Daoy (cell line): ENCODE measurements at places on chromosomes 6 and 20.

GRCh38 chr6:118764766-118765165, 113.4 kb upstream of the CEP85L start:
- no peak for DNase-seq

DNA sequence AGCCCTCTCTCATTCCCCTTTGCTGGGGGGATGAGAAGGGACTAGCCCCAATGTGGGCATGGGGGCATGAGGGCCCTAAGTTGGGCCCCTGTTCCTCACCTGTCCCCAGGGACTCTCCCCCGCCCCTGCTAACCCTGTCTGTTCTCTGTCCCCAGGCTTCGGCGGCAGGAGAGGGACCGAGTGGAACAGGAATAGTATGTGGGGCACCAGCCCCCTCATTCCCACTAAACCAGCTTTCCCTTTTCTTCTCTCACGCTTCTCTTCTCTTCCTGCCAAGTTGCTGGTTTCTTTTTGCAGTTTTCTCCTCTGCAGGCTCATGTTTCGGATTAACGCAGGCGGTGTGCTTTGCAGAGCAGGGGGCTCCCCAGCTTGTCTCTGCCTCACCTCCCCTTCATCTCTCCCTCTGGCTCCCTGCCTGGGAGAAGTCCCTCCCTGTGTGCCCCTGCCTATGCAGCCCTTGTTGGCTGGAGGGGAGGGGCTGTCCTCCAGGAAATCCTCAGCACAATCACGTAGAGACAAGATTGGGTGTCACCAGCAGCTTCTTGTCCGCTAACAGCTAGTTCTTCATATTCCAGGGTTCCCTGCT, 7.9 kb downstream of the TMEM63B start:
- no peak for DNase-seq

- peak; percentile 86 for DNase-seq
Measured at GRCh38 chr6:168370310-168370991, 50.9 kb upstream of the DACT2 start.

DNA sequence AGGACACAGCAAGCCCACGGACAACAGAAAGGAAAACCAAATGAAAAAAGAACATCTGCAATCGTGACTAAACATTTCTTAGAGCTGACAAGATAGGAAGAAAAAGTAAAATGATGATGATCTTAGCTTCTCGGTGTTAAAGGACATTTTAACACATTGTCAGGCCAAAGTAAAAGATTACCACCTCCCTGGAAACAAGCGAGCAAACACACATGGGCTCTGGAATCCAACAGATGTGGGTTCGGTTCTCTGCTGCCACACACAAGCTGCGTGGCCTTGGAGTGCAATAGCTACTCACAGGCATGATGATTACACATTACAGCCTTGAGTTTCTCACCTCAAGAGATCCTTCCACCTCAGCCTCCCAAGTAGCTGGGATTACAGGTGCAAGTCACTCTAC, 7.5 kb upstream of the AAR2 start:
- no peak for DNase-seq

DNA sequence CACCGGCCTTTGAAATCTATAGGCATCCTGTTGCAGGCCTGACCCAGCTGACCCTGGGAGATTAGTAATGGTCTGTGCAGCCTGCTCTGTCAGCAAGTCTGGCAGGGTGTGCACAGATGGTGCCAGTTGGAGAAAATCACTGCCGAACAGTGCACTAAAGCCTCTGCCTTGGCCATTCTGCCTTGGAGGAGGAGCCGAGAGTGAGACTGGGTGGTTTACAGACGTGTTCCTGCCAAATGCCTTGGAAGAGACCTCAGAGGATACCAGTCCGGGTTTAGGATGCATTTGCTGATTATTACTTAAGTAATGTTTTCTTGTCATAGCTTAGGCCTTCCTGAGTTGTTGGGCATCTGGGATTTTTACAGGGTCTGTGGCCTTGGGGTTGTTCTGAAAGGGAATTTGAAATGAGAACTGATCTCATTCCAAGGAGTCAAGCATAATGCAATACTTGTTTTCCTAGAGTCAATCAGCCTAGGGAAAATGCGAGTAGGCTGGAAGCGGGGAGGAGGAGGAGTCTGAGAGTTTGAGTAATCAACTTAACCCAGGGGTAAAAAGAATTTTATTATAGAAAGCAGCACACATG, 292.1 kb downstream of the SOX4 start:
- DNase-seq = peak; percentile 70

DNA sequence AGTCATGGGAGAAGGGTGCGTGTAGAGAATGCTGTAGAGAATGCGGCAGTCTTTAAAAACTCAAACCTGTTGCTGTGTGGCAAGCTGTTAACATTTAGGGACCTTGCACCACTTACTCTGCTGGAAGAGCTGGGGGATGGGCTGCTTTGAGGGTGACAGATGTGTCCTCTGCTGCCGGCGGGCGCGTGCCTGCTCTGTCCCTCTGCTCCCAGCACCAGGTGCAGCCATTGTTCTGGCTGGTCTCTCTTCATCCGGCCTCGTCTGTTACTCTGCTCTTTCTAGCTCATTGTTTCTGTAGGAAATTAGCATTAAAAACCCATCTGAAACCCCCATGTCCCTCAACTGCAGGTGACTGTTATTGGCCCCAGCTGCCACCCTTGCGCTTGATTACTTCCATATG, 78.5 kb downstream of the CBFA2T2 start:
- DNase-seq = no peak

- no peak for DNase-seq
Measured at GRCh38 chr6:157554747-157555146, 173.8 kb downstream of the ZDHHC14 start.
